ENCODE measurements at places on chromosomes 1 and 21. TPM values are rescaled to one million over a fixed set of nuclear protein-coding genes. Genes with fewer than 3 reads are reported as not detected.

Gene ADORA3
- total RNA-seq: not detected

- DNase-seq: no peak
- H3K4me3 ChIP-seq: no peak overlapping the region
- no peaks in the 10 kb centered on the region for H3K36me3 ChIP-seq
- peaks cover 60% of the 10 kb centered on the region for H3K4me1 ChIP-seq
- H3K27ac ChIP-seq: no peak overlapping the region
These were observed 6.1 kb upstream of the RCSD1 start for GRCh38 chr1:167623951-167624350.

GRCh38 chr21:42279341-42279871 is 35.8 kb downstream of the TFF3 start:
- no peaks in the 10 kb centered on the region for H3K4me1 ChIP-seq
- H3K36me3 ChIP-seq: no peaks in the 10 kb centered on the region
- no peak for DNase-seq
- H3K4me3 ChIP-seq: no peak overlapping the region

GRCh38 chr1:8540971-8541370 is 223.1 kb downstream of the SLC45A1 start:
- no peak for DNase-seq
- no peaks in the 10 kb centered on the region for H3K36me3 ChIP-seq
- no peaks in the 10 kb centered on the region for H3K4me1 ChIP-seq
- no peak overlapping the region for H3K27ac ChIP-seq
- H3K27me3 ChIP-seq: no peaks in the 10 kb centered on the region

Gene MYBPH
- 62.2 TPM for total RNA-seq

DNA sequence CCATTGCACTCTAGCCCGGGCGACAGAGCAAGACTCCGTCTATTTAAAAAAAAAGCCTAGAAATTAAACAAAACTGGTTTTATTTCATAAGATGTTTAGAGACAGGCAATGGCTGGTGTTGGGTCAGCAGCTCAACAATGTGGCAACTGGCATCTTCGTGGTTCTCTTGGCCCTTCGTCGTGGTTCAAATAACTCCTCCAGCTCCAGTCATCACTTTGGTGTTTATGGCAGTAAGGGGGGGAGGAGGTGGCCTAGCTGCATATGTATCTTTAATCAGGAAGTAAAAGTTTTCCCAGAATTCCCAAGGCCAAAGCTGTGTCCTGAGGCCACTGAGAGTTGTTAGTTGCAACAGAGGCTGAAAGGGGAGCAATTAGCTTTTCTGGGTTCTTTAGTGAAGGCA is 13.0 kb upstream of the LTN1 start:
- H3K4me3 ChIP-seq: no peak overlapping the region
- no peak overlapping the region for H3K27ac ChIP-seq
- H3K36me3 ChIP-seq: peaks cover 22% of the 10 kb centered on the region
- peaks cover 29% of the 10 kb centered on the region for H3K4me1 ChIP-seq
- H3K27me3 ChIP-seq: no peaks in the 10 kb centered on the region

GRCh38 chr1:235503403-235504121 is 690 bp downstream of the B3GALNT2 start:
- H3K27me3 ChIP-seq: no peaks in the 10 kb centered on the region
- no peaks in the 10 kb centered on the region for H3K36me3 ChIP-seq
- H3K4me1 ChIP-seq: peaks cover 22% of the 10 kb centered on the region
- peak overlapping the region; percentile 75 for H3K4me3 ChIP-seq
- H3K27ac ChIP-seq: no peak overlapping the region
- peak; percentile 77 for DNase-seq

DNA sequence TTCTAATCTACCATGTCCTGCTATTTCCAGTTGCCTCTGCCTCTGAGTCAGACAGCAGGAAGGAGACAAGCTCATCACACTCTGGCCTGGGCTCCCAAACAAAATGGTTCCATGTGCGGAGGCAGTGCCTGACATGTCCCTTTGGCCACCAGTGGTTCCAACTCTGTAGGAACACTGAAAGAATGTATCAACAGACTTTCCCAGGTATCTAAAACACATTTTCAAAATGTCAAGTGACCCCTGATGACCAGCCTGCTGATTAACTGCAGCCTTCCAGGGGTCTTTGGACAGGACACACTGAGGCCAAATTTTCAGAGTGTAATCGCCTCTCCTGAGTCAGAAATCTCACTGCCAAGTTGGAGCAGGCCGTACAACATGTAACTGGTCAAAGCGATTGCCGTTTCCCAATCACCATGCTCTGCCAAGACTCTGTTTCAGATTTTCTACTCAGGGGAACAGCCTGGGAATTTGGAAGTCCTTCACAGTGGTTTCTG is 172.7 kb downstream of the TPR start:
- DNase-seq: no peak
- H3K27me3 ChIP-seq: no peaks in the 10 kb centered on the region
- no peaks in the 10 kb centered on the region for H3K36me3 ChIP-seq
- no peak overlapping the region for H3K27ac ChIP-seq
- H3K4me3 ChIP-seq: no peak overlapping the region

- no peak overlapping the region for H3K27ac ChIP-seq
- no peaks in the 10 kb centered on the region for H3K27me3 ChIP-seq
- no peak overlapping the region for H3K4me3 ChIP-seq
- no peak for DNase-seq
These were observed 596 bp downstream of the CD247 start for GRCh38 chr1:167517535-167518330.

- no peak overlapping the region for H3K4me3 ChIP-seq
- H3K27ac ChIP-seq: no peak overlapping the region
- no peaks in the 10 kb centered on the region for H3K4me1 ChIP-seq
- DNase-seq: no peak
These were observed 60.6 kb downstream of the GNG4 start for GRCh38 chr1:235588916-235589515.

DNA sequence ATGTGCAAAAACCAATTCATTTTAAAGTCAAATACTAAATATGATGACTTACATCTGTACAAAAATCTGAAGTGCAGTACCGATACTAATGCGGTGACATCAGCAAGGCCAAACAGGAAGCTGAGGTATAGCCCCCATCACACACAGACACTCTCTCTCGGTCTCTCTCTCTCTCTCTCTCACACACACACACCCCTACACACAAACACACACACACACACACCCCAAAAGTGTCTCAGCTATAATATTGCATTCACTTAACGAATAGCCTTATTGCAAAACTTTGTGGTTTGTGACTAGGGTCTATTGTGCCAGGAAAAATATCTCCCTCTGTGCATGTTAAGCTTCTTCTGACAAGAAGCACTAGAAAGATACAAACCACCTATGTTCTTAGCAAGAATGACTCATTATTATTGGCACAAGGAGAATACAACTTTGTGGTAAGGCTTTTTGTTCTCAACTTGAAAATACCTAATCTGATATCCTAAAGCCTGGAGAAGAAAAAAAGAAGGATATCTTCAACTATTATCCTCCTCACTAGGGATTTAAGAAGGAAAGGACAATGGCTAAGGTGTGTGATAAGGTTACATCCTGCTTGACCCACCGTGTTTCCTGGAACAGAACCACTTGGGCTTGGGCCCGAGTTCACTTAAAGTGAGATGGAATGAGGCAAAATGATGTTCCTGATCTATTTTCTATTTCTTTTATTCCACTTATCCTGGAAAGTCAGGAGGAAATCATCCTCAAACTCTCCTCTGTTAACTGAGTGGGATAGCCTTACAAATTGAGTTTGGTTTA is 107.1 kb downstream of the NIBAN1 start:
- no peak for DNase-seq
- no peaks in the 10 kb centered on the region for H3K36me3 ChIP-seq
- no peak overlapping the region for H3K27ac ChIP-seq
- H3K4me3 ChIP-seq: no peak overlapping the region
- peaks cover 1% of the 10 kb centered on the region for H3K4me1 ChIP-seq

Gene NCAM2
- total RNA-seq: 0.18 TPM

Gene CITED4
- not detected for total RNA-seq

- no peak overlapping the region for H3K4me3 ChIP-seq
- no peak for DNase-seq
- no peak overlapping the region for H3K27ac ChIP-seq
- no peaks in the 10 kb centered on the region for H3K4me1 ChIP-seq
- no peaks in the 10 kb centered on the region for H3K27me3 ChIP-seq
These were observed 9.4 kb downstream of the CORT start for GRCh38 chr1:10459184-10459583.

DNA sequence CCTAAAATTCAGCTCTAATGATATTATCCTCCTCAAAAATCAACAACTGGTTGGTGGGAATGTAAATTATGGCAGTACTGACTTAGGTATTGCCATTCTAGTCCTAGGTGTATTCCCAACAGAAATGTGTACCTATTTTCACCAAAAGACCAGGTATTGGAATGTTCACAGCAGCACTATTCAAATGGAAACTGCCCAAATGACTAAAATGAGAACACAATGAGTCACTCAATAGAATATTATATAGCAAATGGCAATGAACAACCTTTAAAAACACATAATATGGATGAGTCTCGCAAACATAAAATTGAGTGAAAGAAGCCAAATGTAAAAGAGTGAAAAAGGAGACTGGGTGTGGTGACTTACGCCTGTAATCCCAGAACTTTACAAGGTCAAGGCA is 44.9 kb downstream of the GADD45A start:
- H3K27me3 ChIP-seq: no peaks in the 10 kb centered on the region
- H3K4me1 ChIP-seq: peaks cover 18% of the 10 kb centered on the region
- H3K27ac ChIP-seq: no peak overlapping the region
- no peak for DNase-seq
- H3K4me3 ChIP-seq: no peak overlapping the region
- no peaks in the 10 kb centered on the region for H3K36me3 ChIP-seq

Gene CRYBG2
- not detected for total RNA-seq

DNA sequence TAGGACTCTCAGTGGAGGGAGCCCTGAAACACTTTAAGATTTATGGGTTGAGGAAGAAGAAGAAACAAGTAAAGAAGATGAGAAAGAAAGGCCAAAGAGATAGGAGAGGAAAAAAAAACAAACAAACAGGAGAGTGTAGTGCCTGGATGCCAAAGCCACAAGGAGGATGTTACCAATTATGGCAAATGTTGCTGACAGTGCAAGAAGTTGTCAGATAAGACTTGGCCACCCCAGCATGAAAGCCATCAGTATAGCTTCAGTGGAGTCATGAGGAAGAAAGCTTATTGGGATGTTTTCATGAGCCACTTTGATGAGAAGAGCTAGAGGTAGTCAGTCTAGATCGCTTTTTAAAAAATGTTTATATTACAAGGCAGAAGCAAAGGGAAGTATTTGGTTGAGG is 380.2 kb upstream of the ADGRL4 start:
- no peak overlapping the region for H3K27ac ChIP-seq
- no peaks in the 10 kb centered on the region for H3K4me1 ChIP-seq
- no peak overlapping the region for H3K4me3 ChIP-seq
- H3K27me3 ChIP-seq: no peaks in the 10 kb centered on the region
- DNase-seq: no peak

GRCh38 chr1:71364236-71364635 is 283.4 kb upstream of the ZRANB2 start:
- no peak for DNase-seq
- H3K4me1 ChIP-seq: no peaks in the 10 kb centered on the region
- no peaks in the 10 kb centered on the region for H3K27me3 ChIP-seq
- H3K36me3 ChIP-seq: no peaks in the 10 kb centered on the region
- no peak overlapping the region for H3K27ac ChIP-seq
- H3K4me3 ChIP-seq: no peak overlapping the region

Gene TMEM61
- total RNA-seq: not detected

DNA sequence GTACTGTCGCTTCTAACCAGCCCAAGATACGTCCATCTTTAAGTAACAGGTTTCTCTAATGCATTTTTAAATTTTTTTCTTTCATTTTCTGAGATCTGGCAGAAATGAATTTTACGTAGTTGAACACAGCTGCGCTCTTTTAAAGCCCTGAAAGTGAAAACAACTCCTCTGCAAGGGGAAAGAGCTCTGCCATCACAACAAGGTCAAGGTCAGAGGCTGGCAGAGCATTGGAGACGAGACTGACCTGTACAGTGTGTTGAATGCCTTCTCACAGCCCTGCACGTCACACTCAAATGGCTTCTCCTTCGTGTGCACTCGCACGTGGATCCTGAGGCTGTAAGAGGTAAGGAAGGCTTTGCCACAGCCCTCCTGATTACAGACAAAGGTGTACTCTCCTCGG is 19.7 kb downstream of the MTF1 start:
- DNase-seq: no peak
- no peak overlapping the region for H3K4me3 ChIP-seq
- no peaks in the 10 kb centered on the region for H3K27me3 ChIP-seq
- peaks cover 13% of the 10 kb centered on the region for H3K4me1 ChIP-seq
- H3K36me3 ChIP-seq: peaks cover 35% of the 10 kb centered on the region

- H3K27ac ChIP-seq: no peak overlapping the region
- H3K36me3 ChIP-seq: no peaks in the 10 kb centered on the region
- no peaks in the 10 kb centered on the region for H3K4me1 ChIP-seq
- no peaks in the 10 kb centered on the region for H3K27me3 ChIP-seq
These were observed 29.9 kb downstream of the BCAR3 start for GRCh38 chr1:93651695-93652094.

GRCh38 chr1:94909486-94909885 is 17.4 kb downstream of the CNN3 start:
- no peak overlapping the region for H3K27ac ChIP-seq
- no peak overlapping the region for H3K4me3 ChIP-seq
- no peaks in the 10 kb centered on the region for H3K27me3 ChIP-seq
- DNase-seq: no peak
- no peaks in the 10 kb centered on the region for H3K36me3 ChIP-seq
- H3K4me1 ChIP-seq: no peaks in the 10 kb centered on the region

DNA sequence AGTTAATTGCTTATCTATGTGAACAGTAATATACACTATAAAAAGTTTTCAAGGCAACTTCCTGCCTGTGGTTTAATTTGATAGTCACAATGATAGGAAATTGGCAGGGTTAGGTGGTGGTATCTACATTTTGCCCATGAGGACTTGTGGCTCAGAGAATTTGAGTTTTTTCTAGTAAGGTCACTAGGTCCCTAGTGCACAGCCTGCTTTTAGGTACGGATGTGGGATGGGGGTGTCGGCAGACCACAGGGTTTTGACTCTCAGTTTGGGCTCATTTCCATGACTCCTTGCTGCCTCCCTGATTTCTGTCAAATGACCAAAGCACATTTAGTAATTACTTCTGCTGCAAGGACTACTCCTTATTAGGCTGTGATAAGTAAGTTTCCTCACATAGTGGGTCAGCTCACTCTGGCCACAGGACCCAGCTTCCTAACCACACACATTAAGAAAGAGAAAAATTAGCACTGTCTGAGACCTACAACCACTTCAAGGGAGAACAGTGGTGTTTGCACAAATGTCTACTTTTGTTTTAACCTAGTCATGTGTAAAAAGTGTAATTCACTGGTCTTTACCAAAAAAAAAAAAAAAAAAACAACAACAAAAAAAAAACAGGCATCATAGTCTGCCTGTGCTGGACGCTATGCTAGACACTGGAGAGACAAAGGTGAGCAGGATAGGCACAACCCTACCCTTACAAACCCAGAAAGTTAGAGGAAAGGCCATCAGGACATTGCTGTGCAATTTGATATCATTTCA is 43.7 kb downstream of the MRPL39 start:
- no peaks in the 10 kb centered on the region for H3K27me3 ChIP-seq
- no peaks in the 10 kb centered on the region for H3K36me3 ChIP-seq
- peak overlapping the region; percentile 64 for H3K4me3 ChIP-seq
- DNase-seq: no peak

- H3K4me1 ChIP-seq: no peaks in the 10 kb centered on the region
- DNase-seq: no peak
- H3K36me3 ChIP-seq: no peaks in the 10 kb centered on the region
- no peak overlapping the region for H3K27ac ChIP-seq
- no peaks in the 10 kb centered on the region for H3K27me3 ChIP-seq
These were observed 1.3 kb downstream of the KRTAP12-3 start for GRCh38 chr21:44658913-44659595.

GRCh38 chr1:6489799-6490180 is 1.7 kb downstream of the PLEKHG5 start:
- peak overlapping the region; percentile 50 for H3K4me3 ChIP-seq
- DNase-seq: peak; percentile 90
- no peak overlapping the region for H3K27ac ChIP-seq
- no peaks in the 10 kb centered on the region for H3K27me3 ChIP-seq
- no peaks in the 10 kb centered on the region for H3K36me3 ChIP-seq

Measured in Karpas-422 (cell line).